Esophagus muscularis mucosa (tissue), 4 donors: ENCODE measurements at places on chromosomes 3 and 15. TPM values are rescaled to one million over a fixed set of nuclear protein-coding genes. Genes with fewer than 3 reads are reported as not detected.

Gene TMEM44
- 3.3 TPM for total RNA-seq

Gene BCHE
- 46.6 TPM for total RNA-seq

Gene MANF
- 34.6 TPM for total RNA-seq

Gene ADGRG7
- total RNA-seq, result not detected

Gene RETNLB
- not detected for total RNA-seq

Gene FOXB1
- not detected for total RNA-seq

Gene SLC22A14
- total RNA-seq, result not detected

Gene PLCH1
- under 0.01 TPM for total RNA-seq

Gene RHOV
- not detected for total RNA-seq

Gene SERPINI2
- total RNA-seq, result 1.2 TPM

Gene KIF23
- 5.9 TPM for total RNA-seq

Gene NR1I2
- not detected for total RNA-seq

Gene CYP1A1
- total RNA-seq, result 1.5 TPM

Gene SH3GL3
- 0.19 TPM for total RNA-seq

Gene SLC27A2
- not detected for total RNA-seq

Gene COX5A
- 58.6 TPM for total RNA-seq

Gene ENTPD3
- total RNA-seq, result 1.7 TPM

Gene PP2D1
- not detected for total RNA-seq

Gene CFAP91
- total RNA-seq, result 4.3 TPM

Gene DUOXA2
- total RNA-seq, result not detected

Gene SSR3
- 170 TPM for total RNA-seq

Gene SLC6A11
- total RNA-seq, result not detected

Gene THSD4
- 6.6 TPM for total RNA-seq

Gene PCYT1A
- 62.1 TPM for total RNA-seq

Gene PTH1R
- total RNA-seq, result 2.1 TPM

Gene PPP1R2
- total RNA-seq, result 134 TPM

Gene ALPK3
- 21.5 TPM for total RNA-seq

Gene GLT8D1
- total RNA-seq, result 33.6 TPM

Gene WNT7A
- not detected for total RNA-seq

Gene CFAP100
- total RNA-seq, result not detected

Gene GPR62
- 0.17 TPM for total RNA-seq

Gene OR4M2
- not detected for total RNA-seq

Gene MESP1
- 2.8 TPM for total RNA-seq

Gene TAGLN3
- total RNA-seq, result 0.83 TPM

Gene POLR2M
- 799 TPM for total RNA-seq

Gene ADAMTSL3
- total RNA-seq, result 16.6 TPM

Gene DENND6A
- total RNA-seq, result 47.2 TPM

Gene ERICH6
- not detected for total RNA-seq

Gene DCP1A
- 17.0 TPM for total RNA-seq

Gene ARPIN
- total RNA-seq, result 26.6 TPM

Gene NR2F2
- 109 TPM for total RNA-seq

Gene CA12
- 14.5 TPM for total RNA-seq
